ENCODE measurements at places on chromosomes 7 and 10. TPM values are rescaled to one million over a fixed set of nuclear protein-coding genes. Genes with fewer than 3 reads are reported as not detected.

The SPAM1 gene
- not detected for total RNA-seq

- H3K4me1 ChIP-seq: peaks cover 28% of the 10 kb centered on the region
- no peak overlapping the region for H3K27ac ChIP-seq
- H3K36me3 ChIP-seq: peaks cover 10% of the 10 kb centered on the region
- H3K27me3 ChIP-seq: no peaks in the 10 kb centered on the region
- DNase-seq: no peak
Observed at GRCh38 chr7:137934941-137935883, 66.7 kb downstream of the CREB3L2 start.

The VWC2 gene
- total RNA-seq: not detected

The CLEC2L gene
- total RNA-seq: not detected

The TET1 gene
- 2.4 TPM for total RNA-seq

GRCh38 chr10:17227367-17228090 lies 512 bp upstream of the VIM start:
- no peaks in the 10 kb centered on the region for H3K36me3 ChIP-seq
- no peak overlapping the region for H3K27ac ChIP-seq
- H3K27me3 ChIP-seq: peaks cover 13% of the 10 kb centered on the region
- H3K4me1 ChIP-seq: peaks cover 9% of the 10 kb centered on the region

- no peak for DNase-seq
- H3K4me1 ChIP-seq: no peaks in the 10 kb centered on the region
- no peak overlapping the region for H3K4me3 ChIP-seq
Observed at GRCh38 chr7:81210137-81211064, 291.6 kb upstream of the SEMA3C start.

- no peaks in the 10 kb centered on the region for H3K27me3 ChIP-seq
- H3K27ac ChIP-seq: no peak overlapping the region
- peaks cover 15% of the 10 kb centered on the region for H3K4me1 ChIP-seq
- no peak for DNase-seq
Observed at GRCh38 chr10:104308439-104308903, 29.8 kb downstream of the ITPRIP start.

DNA sequence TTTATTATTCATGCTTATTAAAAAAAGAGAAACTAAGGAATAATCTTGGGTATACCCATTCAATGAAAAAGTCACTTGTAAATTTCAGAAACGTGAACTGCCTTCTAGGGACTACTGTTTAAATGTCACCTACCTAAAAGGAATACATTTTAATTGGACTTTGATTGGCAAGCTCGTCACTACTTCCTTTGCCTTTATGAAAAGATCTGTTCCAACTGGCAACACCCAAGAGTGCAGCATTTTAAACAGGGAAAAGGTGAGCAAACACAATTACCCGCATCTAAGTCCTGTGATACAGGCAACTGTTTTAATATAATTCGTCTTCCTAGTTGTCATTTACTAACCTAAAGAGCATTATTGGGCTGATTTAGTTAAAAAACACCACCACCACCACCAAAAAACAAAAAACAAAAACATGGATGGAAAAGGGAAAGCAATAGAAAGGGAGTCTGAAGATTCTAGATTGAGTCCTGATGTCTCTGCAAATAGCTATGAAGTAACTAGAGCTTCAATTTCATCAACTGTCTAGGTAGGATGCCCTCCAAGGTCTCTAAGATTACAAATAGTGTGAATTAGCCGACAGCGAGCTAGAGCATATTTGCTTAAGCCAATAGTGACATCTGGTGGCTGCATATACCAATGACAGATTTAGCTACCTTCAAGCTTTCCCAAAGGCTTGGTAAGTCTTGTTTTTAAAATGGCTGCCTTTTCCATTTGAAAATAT lies 33.8 kb upstream of the ICA1 start:
- H3K36me3 ChIP-seq: no peaks in the 10 kb centered on the region
- H3K4me1 ChIP-seq: peaks cover 11% of the 10 kb centered on the region
- DNase-seq: peak; percentile 46
- H3K4me3 ChIP-seq: no peak overlapping the region
- no peak overlapping the region for H3K27ac ChIP-seq
- no peaks in the 10 kb centered on the region for H3K27me3 ChIP-seq

GRCh38 chr10:102599565-102600327 lies 44.5 kb upstream of the TRIM8 start:
- no peak overlapping the region for H3K27ac ChIP-seq
- DNase-seq: no peak
- H3K4me1 ChIP-seq: peaks cover 16% of the 10 kb centered on the region
- no peak overlapping the region for H3K4me3 ChIP-seq
- H3K27me3 ChIP-seq: no peaks in the 10 kb centered on the region

- no peaks in the 10 kb centered on the region for H3K27me3 ChIP-seq
- H3K27ac ChIP-seq: no peak overlapping the region
- no peaks in the 10 kb centered on the region for H3K4me1 ChIP-seq
- no peaks in the 10 kb centered on the region for H3K36me3 ChIP-seq
Observed at GRCh38 chr10:60453036-60453435, 63.4 kb upstream of the ANK3 start.

GRCh38 chr10:23512355-23513058 lies 73.6 kb downstream of the OTUD1 start:
- peak overlapping the region; percentile 92 for H3K27ac ChIP-seq
- H3K4me1 ChIP-seq: peaks cover 33% of the 10 kb centered on the region
- no peaks in the 10 kb centered on the region for H3K27me3 ChIP-seq

The ZNF727 gene
- total RNA-seq: not detected

The FAM25A gene
- total RNA-seq: 11.4 TPM

GRCh38 chr7:94368371-94368791 lies 26.3 kb upstream of the COL1A2 start:
- no peaks in the 10 kb centered on the region for H3K27me3 ChIP-seq
- H3K4me1 ChIP-seq: no peaks in the 10 kb centered on the region
- no peaks in the 10 kb centered on the region for H3K36me3 ChIP-seq
- no peak for DNase-seq
- no peak overlapping the region for H3K27ac ChIP-seq
- no peak overlapping the region for H3K4me3 ChIP-seq

DNA sequence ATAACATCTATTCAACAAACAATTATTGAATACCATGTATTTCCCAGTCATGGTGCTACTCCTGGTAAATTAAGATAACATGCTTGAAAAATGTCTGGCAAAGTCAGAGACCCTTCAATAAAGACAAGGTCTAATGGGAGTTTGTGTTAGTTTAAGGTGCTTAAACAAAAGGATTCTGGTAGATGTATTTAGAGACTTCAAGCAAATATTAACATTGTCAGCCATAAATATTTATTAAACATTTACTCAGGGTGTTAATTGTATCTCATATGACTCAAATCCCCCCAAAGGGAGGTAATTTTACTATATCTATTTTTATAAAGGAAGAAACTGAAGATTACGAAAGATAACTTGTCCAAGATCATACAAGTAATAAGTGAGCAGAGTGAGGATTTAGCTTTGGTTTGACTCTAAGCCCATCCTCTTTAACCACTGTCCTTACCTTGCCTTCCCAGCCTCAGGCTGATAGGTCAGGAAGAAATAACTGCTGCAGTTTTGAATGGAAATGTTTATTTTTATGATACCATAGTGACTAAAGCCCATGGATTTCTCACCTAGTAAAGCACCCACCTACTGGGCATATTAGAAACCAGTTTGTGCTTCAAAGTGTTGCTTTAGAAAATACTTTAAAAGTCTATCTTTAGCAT lies 215.4 kb downstream of the COBL start:
- H3K27ac ChIP-seq: no peak overlapping the region
- peaks cover 5% of the 10 kb centered on the region for H3K36me3 ChIP-seq
- no peaks in the 10 kb centered on the region for H3K4me1 ChIP-seq
- no peaks in the 10 kb centered on the region for H3K27me3 ChIP-seq
- no peak overlapping the region for H3K4me3 ChIP-seq

The POMZP3 gene
- 12.0 TPM for total RNA-seq

GRCh38 chr7:30249316-30249715 lies 35.1 kb upstream of the ZNRF2 start:
- DNase-seq: no peak
- no peaks in the 10 kb centered on the region for H3K36me3 ChIP-seq
- no peaks in the 10 kb centered on the region for H3K27me3 ChIP-seq

- H3K4me1 ChIP-seq: peaks cover 57% of the 10 kb centered on the region
- no peaks in the 10 kb centered on the region for H3K36me3 ChIP-seq
- DNase-seq: peak; percentile 73
- peak overlapping the region; percentile 49 for H3K27ac ChIP-seq
Observed at GRCh38 chr10:75187961-75188426, 22.6 kb upstream of the VDAC2 start.

GRCh38 chr7:78301407-78301806 lies 502.8 kb downstream of the PHTF2 start:
- H3K36me3 ChIP-seq: no peaks in the 10 kb centered on the region
- DNase-seq: no peak
- H3K4me3 ChIP-seq: no peak overlapping the region
- no peaks in the 10 kb centered on the region for H3K4me1 ChIP-seq

GRCh38 chr7:64098-64915 lies 128.1 kb upstream of the FAM20C start:
- no peak overlapping the region for H3K27ac ChIP-seq
- H3K27me3 ChIP-seq: no peaks in the 10 kb centered on the region
- H3K4me1 ChIP-seq: no peaks in the 10 kb centered on the region
- H3K36me3 ChIP-seq: no peaks in the 10 kb centered on the region

GRCh38 chr10:124035928-124036558 lies 57.4 kb downstream of the CHST15 start:
- no peaks in the 10 kb centered on the region for H3K27me3 ChIP-seq
- no peak for DNase-seq
- H3K4me3 ChIP-seq: no peak overlapping the region
- no peaks in the 10 kb centered on the region for H3K36me3 ChIP-seq

GRCh38 chr7:70000737-70001348 lies 402.6 kb downstream of the AUTS2 start:
- no peak for DNase-seq
- no peak overlapping the region for H3K27ac ChIP-seq
- H3K4me3 ChIP-seq: no peak overlapping the region

The CRPPA gene
- total RNA-seq: 8.0 TPM

The GALNT17 gene
- total RNA-seq: not detected

The PDK4 gene
- total RNA-seq: 4.8 TPM

The MINPP1 gene
- total RNA-seq: 14.4 TPM

GRCh38 chr10:112816891-112817290 lies 133.2 kb upstream of the TCF7L2 start:
- H3K36me3 ChIP-seq: no peaks in the 10 kb centered on the region
- DNase-seq: no peak
- peaks cover 46% of the 10 kb centered on the region for H3K4me1 ChIP-seq
- no peaks in the 10 kb centered on the region for H3K27me3 ChIP-seq
- H3K27ac ChIP-seq: no peak overlapping the region

- no peaks in the 10 kb centered on the region for H3K36me3 ChIP-seq
- H3K4me1 ChIP-seq: no peaks in the 10 kb centered on the region
- H3K4me3 ChIP-seq: no peak overlapping the region
- DNase-seq: no peak
Observed at GRCh38 chr10:98994030-98994429, 241.6 kb downstream of the HPSE2 start.

GRCh38 chr7:19051767-19052375 lies 65.6 kb downstream of the TWIST1 start:
- peaks cover 7% of the 10 kb centered on the region for H3K4me1 ChIP-seq
- DNase-seq: peak; percentile 32
- H3K4me3 ChIP-seq: no peak overlapping the region

DNA sequence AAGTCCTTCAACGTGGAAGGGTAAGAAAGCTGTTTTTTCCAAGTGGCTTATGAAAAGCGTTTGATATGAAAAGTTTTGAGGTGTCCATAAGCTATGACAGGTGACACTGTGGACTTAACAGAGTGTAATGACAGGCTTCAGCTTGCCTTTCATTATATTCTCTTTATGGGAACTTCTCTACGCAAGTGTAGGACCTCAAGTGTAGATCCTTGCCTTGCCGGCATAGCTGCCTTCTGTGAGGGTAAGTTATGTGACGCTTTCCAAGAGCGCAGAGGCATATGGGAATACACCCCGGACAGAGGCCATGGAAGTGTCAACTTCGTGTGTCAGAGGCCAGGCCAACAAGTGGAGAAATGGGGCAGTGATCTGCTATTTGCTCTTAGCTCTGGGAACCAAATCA lies 91.9 kb downstream of the GALNT11 start:
- no peak overlapping the region for H3K27ac ChIP-seq
- no peaks in the 10 kb centered on the region for H3K4me1 ChIP-seq
- no peak for DNase-seq
- no peak overlapping the region for H3K4me3 ChIP-seq

- H3K36me3 ChIP-seq: 0 out of 2 replicates have a peak, but pooled peaks cover 4% of the 10 kb centered on the region
- no peak overlapping the region for H3K27ac ChIP-seq
- H3K27me3 ChIP-seq: no peaks in the 10 kb centered on the region
- H3K4me3 ChIP-seq: no peak overlapping the region
- DNase-seq: no peak
Observed at GRCh38 chr10:119829429-119829828, 43.2 kb downstream of the MCMBP start.

The ELN gene
- total RNA-seq: not detected

GRCh38 chr7:25908154-25908949 lies 243.6 kb upstream of the NFE2L3 start:
- no peaks in the 10 kb centered on the region for H3K4me1 ChIP-seq
- no peaks in the 10 kb centered on the region for H3K36me3 ChIP-seq
- H3K4me3 ChIP-seq: no peak overlapping the region
- DNase-seq: no peak
- no peaks in the 10 kb centered on the region for H3K27me3 ChIP-seq

- no peak for DNase-seq
- no peaks in the 10 kb centered on the region for H3K27me3 ChIP-seq
- no peaks in the 10 kb centered on the region for H3K36me3 ChIP-seq
- H3K4me1 ChIP-seq: no peaks in the 10 kb centered on the region
- H3K4me3 ChIP-seq: no peak overlapping the region
- H3K27ac ChIP-seq: no peak overlapping the region
Observed at GRCh38 chr10:89314676-89315075, 12.8 kb downstream of the IFIT2 start.

The GIMAP5 gene
- not detected for total RNA-seq

The SYCE1 gene
- total RNA-seq: not detected

The DGKI gene
- total RNA-seq: 0.41 TPM

DNA sequence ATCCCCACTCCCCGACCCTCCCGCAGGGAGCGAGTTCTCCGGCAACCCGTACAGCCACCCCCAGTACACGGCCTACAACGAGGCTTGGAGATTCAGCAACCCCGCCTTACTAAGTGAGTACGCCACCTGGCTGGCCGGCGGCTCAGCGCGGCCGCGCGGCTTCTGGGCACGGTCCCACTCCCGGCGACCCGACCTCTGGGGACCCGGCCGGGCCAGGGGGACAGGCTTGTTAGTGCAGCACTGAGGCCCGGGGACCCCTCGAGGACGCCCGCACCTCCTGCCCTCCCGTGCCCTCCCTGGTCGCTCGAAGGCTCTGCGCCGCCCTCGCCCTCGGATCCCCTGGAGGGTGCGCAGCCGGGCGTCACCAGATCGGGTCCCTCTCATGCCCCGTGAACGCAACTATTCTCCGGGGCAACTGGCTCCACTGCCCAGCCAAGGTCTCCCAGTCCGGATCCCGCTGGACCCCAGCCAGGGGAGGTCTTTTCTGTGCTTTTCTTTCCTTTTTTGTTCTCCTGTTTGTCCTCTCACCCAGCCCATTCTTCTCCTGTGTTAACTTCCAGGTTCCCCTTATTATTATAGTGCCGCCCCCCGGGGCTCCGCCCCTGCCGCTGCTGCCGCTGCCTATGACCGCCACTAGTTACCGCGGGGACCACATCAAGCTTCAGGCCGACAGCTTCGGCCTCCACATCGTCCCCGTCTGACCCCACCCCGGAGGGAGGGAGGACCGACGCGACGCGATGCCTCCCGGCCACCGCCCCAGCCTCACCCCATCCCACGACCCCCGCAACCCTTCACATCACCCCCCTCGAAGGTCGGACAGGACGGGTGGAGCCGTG lies 81.8 kb downstream of the PAX2 start:
- H3K27me3 ChIP-seq: peaks cover 6% of the 10 kb centered on the region
- no peak for DNase-seq
- H3K36me3 ChIP-seq: no peaks in the 10 kb centered on the region
- no peaks in the 10 kb centered on the region for H3K4me1 ChIP-seq
- no peak overlapping the region for H3K27ac ChIP-seq

- H3K27ac ChIP-seq: no peak overlapping the region
- no peaks in the 10 kb centered on the region for H3K27me3 ChIP-seq
- H3K36me3 ChIP-seq: no peaks in the 10 kb centered on the region
- H3K4me1 ChIP-seq: no peaks in the 10 kb centered on the region
- no peak for DNase-seq
- no peak overlapping the region for H3K4me3 ChIP-seq
Observed at GRCh38 chr10:108801220-108801619, 1122.1 kb downstream of the XPNPEP1 start.

Data from PC-9 (cell line).